ENCODE measurements at places on chromosomes 2 and 18.

GRCh38 chr2:9800975-9801726 is 42.1 kb upstream of the TAF1B start:
- DNase-seq = no peak

DNA sequence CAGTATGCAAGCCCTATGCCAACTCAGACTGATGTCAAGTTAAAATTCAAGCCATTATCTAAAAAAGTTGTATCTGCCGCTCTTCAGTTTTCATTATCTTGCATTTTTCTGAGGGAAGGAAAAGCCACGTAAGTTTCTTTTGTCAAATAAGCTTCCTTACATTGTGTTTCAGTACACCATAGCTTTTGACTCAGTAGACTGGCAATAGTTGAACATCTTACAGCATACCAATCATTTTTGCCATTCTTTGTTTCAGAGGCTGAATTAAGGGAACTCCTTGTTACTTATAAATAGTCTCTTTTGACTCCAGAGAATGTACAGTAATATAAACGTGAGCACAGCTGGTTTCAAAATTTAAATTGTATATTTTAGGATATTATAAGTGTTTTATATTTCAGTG is 120.6 kb downstream of the EHBP1 start:
- DNase-seq = no peak

DNA sequence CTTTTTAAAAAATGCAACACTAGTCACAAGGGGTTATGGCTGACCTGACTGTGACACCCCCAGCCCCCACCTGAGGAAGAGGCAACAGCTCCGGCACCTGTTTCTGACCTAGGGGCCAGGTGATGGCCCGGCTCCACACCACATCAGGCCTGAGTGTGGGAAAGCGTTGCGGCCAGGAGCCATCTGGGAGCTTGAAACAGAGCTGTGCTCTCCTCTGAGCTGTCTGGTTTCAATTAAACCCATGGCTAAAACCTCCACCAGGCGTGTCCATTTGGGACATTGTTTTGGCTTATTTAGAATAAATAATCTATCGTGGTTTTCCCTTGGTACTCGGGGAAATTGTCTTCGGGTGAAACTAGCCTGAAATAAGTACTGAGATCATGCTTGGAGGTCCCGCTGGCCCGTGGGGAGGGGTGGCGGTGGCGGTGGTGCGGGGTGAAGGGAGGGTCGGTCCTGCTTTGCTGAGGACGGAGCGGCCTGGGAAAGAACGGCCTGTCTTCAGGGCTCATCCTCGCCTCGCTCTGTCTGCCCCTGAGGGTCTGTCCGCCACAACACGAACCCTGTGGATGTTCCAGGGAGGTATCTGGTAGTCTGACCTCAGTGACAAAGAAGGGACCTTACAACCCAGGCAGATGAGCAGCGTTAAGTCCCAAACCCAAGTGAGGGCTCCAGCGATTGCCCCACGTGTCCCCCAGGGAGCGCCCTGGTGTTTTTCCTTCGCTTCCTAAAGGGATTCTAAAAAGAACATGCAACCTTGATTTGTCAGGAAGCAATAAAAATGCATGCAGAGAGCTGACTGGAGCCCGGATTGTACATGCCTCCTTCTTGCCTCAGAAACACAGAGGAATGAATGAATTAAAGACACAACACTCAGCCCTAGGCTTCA is 58.7 kb downstream of the IL1RL2 start:
- DNase-seq = no peak

- DNase-seq = no peak
Observed at GRCh38 chr2:241482126-241482955, 26.0 kb downstream of the STK25 start.

DNA sequence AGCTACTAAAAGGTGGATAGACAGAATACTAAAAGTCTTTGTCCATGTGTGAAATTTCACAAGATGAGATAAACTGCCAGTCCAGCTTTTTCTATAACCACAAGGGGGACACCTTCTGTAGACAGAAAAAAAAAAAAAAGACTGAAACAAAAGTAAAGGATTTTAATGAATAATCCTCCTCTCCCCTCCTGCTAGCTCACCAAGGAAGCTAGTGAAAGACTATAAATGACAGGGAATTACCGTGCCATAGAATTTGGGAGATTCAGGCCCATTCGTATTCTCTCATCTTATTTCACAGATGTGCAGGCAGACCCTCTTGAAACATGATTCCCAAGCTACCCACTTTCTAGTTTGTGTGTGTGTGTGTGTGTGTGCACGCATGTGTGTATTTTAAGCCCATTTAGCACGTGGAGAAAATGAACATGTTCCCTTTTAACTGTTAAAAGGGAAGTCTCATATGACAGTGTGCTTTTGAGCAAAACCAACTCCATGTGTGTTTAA is 36.3 kb upstream of the SLC8A1 start:
- DNase-seq = no peak

DNA sequence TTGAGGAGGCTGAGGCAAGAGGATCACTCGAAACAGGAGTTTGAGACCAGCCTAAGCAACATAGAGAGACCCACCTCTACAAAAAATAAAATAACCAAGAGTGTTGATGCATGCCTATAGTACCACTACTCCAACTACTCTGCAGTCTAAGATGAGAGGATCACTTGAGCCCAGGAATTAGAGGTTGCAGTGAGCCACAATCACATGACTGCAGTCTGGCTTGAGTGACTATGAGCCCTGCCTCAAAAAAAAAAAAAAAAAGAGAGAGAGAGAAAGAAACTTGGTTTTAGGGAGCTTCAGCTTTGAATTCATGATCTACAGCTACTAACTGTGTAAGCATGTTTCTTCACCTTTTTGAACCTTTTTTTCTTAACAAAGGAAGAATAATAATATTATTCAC is 119.9 kb downstream of the HNMT start:
- DNase-seq = no peak

GRCh38 chr2:171317492-171318125 is 116.2 kb downstream of the METTL8 start:
- no peak for DNase-seq

GRCh38 chr18:28357766-28358401 is 181.0 kb upstream of the CDH2 start:
- no peak for DNase-seq

- DNase-seq = no peak
Observed at GRCh38 chr18:75343389-75343788, 84.1 kb downstream of the SMIM21 start.

All from D721Med (cell line).